ENCODE measurements at places on chromosomes 11 and 22.

- no peak for DNase-seq
Measured at GRCh38 chr11:19768815-19769214, 56.2 kb downstream of the NAV2 start.

DNA sequence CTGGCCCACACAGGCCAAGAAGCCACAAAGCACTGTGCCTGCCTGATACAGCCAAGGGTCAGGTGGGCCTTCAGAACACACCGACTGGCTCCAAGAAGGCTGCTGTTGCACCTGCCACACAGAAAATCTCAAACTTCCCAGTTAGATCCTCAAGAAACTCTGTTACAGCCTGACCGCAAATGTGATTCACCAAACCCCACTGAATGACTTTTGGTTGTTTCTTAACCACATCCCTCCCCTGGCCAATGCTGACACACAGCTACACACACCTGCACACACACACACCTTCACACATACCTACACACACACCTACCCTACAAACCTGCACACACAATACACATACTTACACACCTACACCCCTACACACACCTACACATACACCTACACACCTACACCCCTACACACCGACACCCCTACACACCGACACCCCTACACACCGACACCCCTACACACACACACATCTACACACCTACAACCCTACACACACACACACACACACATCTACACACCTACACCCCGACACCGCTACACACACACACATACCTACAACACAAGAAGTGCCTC is 31.5 kb downstream of the CDKN1C start:
- no peak for DNase-seq

- no peak for DNase-seq
Measured at GRCh38 chr22:30574997-30575671, 669 bp upstream of the GAL3ST1 start.

DNA sequence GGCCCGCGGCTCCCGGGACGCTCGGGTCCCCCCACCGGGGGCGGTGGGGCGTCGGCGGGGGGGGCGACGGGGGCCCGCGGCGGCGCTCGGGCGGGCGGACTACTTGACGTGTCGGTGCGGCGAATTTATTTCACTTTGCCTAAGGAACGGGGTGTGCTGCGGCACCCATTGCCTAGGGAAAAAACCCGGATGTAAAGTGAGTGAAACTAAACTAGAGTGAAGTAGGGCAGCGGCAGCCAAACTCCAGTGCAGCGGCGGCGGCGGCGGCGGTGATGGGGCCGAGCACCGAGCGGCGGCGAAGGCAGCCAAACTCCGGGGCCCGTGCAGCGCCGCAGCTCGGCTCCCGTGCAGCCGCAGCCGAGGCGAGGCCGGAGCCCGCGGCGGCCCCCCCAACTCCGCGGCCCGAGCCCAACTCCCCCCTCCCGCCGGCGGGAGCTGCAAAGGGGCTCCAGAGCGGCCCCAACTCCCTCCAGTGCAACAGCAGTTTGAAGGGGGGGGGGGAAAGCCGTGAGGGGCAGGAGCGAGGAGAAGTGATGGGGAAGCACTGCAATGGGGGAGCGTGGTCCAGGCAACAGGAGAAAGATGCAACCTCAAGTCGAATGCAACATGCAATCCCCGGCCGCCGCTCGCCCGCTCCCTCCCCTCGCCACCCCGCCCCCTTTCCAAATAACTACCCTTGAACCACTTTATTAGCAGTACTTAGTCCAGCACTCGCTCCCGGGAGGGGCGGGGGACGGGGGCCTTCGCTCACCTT is 647 bp upstream of the PHF21A start:
- DNase-seq = peak; percentile 50

- DNase-seq = no peak
Measured at GRCh38 chr22:40241200-40241763, 63.6 kb downstream of the TNRC6B start.

DNA sequence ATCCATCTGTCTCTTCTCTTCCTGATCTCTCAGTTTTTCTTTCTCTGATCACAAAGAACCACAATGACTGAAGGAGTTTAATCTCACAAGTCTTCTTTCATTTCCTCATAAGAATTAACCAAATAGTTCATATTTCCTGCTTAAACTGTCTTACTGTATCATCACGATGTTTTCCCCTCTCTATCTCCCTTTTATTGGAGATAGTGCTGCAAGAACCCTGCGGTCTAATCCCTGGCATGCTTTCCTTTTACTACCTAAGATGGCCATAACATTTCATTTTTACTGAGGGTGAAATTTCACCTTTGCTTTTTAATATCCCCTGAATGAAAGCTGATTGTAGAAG is 28.9 kb downstream of the CARD18 start:
- DNase-seq = no peak

- no peak for DNase-seq
Measured at GRCh38 chr22:50325444-50326224, 1.2 kb downstream of the DENND6B start.

DNA sequence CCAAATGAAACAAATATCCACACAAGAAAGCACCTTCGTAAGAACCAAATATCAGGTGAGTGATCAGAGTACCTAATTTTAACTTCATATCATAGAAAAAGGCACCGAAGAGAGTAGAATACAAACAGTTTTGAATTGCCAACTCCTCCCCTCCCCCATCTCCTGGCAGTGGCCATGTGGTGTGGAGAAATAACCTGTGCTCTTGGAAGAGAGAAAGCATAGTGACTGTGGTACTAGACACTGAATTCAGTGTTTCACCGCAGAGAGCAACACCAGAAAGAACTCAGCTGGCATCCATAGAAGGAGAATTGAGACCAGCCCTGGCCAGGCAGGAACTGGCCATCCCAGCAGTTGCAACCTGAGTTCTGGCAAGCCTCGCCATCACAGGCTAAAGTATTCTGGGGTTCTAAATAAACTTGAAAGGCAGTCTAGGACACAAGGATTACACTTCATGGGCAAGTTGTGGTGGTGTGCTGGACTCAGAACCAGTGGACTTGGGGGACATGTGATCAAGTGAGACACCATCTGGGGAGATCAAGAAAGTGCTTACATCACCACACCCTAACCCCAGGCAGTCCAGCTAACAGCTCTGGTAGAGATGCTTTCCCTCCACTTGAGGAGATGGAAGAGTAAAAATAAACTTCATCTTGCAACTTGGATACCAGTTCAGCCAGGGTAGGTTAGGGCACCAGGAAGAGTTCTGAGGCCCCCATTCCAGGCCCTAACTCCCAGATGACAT is 1003.2 kb downstream of the NTM start:
- no peak for DNase-seq

GRCh38 chr11:115437902-115438575 is 66.2 kb downstream of the CADM1 start:
- DNase-seq = no peak

DNA sequence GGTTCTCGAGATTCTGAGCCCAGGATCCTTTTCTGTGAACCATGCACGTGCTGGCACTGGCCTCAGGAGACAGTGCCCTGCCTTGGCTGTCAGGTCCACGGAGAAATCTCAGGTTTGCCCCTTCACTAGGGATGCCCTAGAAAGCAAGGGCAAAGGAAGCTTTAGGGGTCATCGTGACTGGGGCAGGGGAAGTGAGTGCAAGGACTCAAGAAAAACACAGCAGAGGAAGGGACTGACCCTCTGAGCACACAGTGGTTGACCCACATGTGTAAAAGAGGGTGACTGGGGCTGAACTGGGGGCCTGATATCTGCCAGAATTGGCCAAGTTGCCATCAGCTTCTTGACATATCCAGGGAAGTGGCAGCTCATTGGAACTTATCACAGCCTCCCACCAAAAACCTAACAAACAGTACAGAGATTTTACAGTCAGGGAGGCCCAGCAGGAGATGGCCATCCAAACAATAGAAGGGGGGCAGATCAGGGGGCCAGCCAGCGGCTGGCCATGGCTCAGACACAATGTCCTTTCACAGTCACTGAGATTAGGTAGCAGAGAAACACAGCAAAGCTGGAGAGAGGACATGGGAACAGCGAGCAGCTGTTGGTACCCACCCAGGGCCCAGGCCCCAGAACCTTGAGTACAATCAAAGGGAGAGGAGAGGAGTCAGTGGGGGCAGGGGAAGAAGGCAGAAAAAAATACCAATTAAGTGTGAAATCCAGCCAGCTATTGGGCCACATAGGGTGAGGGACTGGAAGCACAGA is 4.4 kb downstream of the TMEM121B start:
- DNase-seq = no peak

GRCh38 chr11:105183426-105183825 is 43.9 kb upstream of the CARD18 start:
- DNase-seq = no peak

- DNase-seq = no peak
Measured at GRCh38 chr11:34680918-34681586, 60.2 kb downstream of the EHF start.

GRCh38 chr11:78188286-78189173 is at the start of the genes KCTD21 and USP35:
Gene KCTD21, minus strand, starts transcription at chr11:78188626. Its CDS starts 14,072 bp downstream, at chr11:78174554.
Gene USP35, plus strand, starts transcription at chr11:78188919. Its CDS starts 7,327 bp downstream, at chr11:78196246.
- peak; percentile 89 for DNase-seq

DNA sequence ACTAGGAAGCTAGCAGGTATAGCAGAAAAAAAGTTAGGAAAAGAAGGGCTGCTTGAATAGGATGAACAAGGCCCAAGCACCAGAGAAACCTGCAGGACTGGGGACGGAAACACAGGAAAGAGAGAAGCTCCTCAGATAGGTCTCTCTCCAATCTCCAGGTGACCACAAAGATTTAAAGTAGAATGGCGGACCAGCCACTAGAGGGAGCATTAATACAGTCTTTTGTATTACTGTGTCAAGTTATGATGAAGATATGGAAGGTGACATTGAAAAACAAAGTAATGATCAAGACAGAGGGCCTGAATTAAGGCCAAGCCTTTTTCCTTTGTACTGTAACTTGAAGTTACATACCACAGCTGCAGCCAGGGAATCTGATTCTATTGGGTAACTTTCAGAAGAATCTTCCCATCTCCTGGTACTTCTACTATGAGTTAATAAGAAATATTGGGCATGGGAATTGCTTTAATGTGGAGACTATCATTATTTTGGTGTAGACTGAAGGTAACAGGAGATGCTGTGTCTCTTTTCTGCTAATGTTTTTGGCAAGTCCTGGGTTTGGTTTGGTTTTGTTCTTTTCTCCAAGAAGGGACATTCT is 33.8 kb downstream of the OR2AG2 start:
- DNase-seq = peak; percentile 49

DNA sequence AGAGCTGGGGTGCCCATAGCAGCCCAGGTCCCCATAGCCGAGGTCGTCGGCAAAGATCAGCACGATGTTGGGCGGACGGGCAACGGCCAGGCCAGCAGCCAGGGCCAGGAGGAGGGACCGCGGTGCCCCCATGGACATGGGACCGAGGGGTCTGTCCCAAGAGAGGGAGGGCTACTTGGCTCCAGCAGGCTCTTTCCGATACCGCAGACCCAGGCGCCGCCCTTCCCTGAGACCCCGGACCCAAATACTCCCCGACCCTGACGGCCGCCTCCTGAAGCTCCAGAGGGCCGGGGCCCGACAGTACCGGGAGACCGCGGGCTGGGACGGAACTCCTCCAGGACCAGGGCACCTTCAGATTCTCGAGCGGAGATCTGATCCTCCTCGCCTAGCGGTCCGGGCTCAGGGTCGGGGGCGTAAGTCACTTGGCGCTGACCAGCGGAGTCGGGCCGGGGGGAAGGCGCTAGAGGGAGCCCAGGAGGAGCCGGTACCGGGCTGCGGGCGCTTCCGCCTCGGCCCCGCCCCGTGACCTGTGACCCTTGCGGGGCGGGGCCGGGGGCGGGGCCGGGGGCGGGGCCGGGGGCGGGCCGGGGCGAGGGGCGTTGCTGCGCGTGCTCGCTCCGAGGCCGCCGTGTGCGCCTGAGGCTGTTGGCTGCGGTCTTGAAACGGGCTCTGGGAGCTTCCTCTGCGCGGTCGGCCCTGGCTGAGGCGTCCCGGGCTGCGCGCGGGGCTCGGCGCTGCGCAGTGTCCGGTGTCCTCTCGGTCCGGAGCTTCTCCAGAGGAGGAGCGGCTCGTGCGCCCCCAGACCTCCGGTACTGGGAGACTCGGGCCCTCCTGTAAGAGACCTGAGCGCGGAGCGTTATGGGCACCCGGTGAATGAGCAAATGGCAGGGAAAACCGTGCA is at the start of gene ARSA:
TSS of gene ARSA (minus strand) at position 511 of the 901 bp plus-strand sequence. CDS start at position 138, 373 bp downstream.
- DNase-seq = peak; percentile 36

GRCh38 chr22:47623763-47624148 is 861.3 kb downstream of the TBC1D22A start:
- no peak for DNase-seq

DNA sequence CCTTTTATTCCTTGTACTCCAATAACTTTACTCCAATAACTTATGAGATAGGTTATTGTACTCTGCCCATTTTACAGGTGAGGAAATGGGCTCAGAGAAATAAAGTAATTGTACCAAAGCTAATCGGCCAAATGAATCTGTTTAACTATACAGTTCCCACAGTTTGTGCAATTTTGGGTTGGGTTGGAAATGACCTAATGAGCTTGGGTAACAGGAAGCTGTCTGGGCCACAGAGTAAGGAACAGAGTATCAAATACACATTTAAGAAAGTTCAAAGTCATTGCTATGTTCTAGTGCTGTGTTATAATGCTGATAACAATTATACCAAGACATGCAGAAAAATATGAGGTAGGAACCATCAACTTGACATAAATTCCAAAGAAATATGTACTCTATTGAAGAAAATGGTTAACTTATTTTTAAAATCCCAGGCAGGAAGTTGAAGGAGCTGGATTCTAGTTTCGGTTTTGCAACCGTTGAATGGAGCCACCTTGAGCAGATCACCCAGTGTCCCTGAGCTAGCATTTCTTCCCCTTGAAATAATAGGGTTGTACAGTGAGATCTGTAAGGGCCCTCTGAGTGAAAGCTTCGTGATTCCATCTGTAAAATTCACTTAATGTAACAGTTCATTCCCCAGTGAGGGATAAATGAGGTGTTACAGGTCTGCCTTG is 360.9 kb upstream of the NARS2 start:
- DNase-seq = no peak

GRCh38 chr11:94909371-94909820 is 64.0 kb downstream of the CWC15 start:
- DNase-seq = no peak

DNA sequence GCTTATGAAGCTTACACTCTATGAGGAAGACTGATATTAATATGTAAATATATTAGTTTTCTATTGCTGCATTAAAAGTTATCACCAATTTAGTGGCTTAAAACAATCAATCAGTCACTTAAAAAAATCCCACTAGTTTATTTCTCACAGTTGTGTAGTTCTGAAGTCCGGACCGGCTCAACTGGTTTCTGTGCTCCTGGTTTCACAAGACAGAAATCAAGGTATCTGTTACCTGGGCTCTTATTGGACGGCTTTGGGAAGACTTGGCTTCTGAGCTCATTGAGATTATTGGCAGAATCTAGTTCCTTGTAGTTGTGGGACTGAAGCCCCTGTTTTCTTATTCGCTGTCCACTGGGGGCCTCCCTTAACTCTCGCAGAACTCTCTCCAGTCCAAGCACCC is 343.0 kb downstream of the RAB38 start:
- DNase-seq = no peak

DNA sequence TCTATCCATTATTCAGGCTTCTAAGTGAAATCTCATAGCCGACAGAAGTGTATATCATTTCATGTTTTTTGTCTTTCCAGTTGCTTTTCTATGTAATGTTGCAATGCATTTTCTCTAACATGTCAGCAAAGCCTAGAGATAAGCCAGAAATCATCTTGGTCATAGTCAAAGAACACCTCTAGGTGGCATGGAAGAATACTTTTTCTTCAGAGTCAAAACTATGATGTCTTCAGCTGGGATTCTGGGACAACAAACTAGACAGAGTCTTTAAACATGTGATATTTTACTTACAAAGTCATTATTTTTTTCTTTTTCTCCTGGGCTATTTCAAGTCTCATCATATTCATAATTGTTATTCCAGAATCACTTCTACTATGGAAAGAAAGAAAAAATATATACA is 4.4 kb downstream of the GAS2 start:
- no peak for DNase-seq
